Fibroblast of lung (primary cell): ENCODE measurements at places on chromosomes 2 and 18.

GRCh38 chr2:174595116-174595809 is 2.3 kb downstream of the WIPF1 start:
- DNase-seq = no peak

- DNase-seq = no peak
Measured at GRCh38 chr18:46332921-46333341, 228.7 kb downstream of the HAUS1 start.

GRCh38 chr2:6384341-6384740 is 481.4 kb downstream of the CMPK2 start:
- no peak for DNase-seq

DNA sequence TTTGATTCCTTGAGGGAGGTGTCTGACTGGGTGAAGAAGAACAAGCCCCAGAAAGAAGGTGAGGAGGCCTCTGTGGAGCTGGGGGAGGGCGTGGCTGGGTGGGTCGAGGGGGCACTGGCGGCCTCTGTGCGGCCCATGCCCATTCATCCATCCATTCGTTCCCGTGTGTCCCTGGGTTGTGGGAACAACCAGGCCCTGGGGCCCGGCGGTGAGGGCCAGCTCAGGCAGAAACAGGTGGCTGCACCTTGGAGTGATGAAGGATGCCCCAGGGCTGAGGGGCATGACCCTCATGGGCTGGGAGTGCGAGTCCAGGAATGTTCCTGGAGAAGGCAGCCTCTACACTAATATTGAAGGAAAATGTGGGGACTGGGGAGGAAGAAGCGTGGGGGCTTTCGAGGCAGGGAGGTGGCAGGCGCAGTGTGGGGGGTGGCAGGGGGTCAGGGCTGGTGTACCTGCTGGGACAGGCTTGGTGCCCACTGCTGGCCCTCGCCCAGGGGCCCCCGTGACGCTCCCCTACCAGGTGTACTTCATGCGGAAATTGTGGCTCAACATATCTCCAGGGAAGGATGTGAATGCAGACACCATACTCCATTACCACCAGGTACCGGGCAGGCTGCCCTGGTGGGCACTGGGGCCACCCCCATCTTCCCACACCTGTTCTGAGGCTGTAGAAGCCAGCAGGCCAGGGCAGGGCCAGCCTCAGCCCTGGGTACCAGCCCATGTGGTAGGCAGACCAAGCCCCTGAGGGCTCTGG is 11.2 kb upstream of the GPR17 start:
- DNase-seq = no peak

GRCh38 chr2:17752246-17752645 is 1.4 kb downstream of the SMC6 start:
- no peak for DNase-seq

DNA sequence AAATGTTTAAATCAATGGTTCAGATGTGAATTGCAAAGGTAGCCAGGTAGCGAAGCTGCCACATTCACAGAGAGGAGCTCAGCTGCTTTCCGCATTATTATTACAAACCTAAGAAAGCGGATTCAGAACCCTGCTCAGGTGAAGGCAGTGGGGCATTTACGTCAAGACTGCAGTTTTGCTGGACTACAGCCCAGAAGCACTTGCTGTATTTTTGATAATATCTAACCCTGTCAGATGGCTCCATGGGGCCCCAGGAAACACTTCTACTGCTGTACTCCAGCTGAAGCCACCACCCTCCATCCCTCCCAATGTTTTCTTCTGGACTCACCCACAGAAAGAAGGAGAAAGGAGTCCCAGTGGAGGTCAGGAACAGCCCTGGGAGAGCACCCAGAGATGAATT is 96.9 kb downstream of the TPO start:
- DNase-seq = no peak

DNA sequence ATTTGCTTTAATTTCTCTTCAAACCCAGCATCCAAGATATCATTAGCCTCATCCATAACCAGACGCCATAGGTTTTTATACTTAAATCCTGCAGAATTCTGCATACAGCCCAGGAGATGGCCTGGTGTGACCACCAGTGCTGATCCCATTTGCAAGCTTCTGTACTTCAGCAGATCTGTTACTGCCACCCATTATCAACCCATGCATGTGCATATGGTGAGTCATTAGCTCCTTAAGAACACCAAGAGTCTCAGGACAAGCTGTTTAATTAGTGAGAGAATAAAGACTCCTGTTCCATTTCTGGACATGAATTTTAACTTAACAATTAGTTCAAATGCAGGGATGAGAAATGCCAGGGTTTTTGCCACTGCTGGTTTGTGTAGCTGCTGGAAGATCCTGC is 110.7 kb upstream of the TANK start:
- DNase-seq = no peak

DNA sequence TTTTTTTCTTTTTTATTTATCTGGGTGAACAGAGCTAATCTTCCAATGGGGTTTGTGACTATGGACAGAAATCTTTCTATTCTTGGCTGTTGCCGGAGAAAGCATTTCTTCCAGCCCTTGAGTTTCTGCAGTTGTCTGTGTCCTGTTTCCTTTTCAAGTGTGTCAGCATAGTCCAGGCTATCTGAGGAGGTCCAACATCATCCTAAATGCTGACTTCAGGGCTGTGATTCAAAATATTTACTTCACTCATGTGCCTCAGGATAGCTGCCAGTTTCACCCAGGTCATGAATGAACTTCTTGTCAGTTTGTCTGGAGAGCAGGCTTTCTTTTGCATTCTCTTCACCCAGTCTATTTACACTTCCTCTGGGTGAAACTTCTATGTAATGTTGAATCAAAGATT is 27.9 kb downstream of the ITGAV start:
- DNase-seq = no peak

DNA sequence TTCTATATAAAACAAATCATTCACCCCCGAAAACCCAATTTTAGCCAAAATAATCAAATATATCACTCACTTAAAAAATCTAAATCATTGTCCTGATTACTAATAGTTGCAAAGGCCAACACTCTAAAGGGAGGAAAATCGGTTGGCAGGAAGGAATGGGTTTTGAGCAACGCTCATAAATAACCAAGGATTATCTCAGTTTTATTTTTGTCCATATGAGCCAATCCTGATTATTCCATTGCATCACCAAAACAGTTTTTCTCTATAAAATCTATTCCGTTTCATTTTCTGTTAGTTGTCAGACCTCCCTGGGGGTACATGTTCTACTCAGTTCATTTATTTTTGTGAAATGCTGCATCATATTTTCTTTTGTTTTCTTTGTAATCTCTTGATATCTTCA is 174.1 kb downstream of the LRATD1 start:
- no peak for DNase-seq

- no peak for DNase-seq
Measured at GRCh38 chr2:120044336-120044735, 31.5 kb downstream of the EPB41L5 start.

DNA sequence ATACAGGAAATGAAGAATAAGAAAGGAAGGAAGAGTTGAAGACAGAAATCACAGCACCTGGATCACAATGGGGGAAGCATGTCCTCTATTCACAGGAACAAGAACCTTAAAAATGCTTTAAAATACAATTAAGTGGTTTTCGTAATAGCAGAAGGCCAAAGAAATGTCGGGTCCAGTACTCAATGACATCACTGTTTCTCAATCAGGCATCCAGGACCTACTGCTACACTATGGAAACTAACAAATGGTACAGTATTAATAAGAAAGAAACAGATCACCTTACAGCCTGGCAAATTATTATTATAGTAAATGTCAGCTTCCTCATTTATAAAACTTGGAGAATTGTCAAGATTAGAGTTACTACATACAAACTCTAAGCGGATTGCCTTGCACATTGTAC is 15.8 kb downstream of the HNRNPLL start:
- DNase-seq = no peak

DNA sequence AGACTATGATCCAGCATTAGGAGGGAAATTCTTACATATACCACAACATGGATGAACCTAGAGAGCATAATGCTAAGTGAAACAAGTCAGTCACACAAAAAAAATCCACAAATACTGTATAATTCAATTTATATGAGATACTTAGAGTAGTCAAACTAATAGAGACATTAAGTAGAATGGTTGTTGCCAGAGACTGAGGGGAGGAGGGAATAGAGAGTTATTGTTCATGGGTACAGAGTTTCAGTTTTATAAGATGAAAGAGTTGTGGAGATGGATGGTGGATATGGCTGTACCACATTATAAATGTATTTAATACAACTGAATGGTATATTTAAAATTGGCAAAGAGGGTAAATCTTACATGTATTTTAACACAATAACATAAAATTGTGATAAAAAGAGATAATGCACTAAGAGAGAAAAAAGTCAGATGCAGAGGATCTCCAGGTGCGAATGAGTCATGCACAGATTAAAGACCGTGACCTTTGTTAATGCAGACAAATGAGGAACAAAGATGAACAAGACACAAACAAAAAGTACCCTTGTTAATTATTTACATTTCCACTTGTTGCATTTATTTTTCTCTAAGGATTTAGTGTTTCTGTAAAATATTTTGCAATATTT is 541.7 kb upstream of the MEX3C start:
- no peak for DNase-seq

DNA sequence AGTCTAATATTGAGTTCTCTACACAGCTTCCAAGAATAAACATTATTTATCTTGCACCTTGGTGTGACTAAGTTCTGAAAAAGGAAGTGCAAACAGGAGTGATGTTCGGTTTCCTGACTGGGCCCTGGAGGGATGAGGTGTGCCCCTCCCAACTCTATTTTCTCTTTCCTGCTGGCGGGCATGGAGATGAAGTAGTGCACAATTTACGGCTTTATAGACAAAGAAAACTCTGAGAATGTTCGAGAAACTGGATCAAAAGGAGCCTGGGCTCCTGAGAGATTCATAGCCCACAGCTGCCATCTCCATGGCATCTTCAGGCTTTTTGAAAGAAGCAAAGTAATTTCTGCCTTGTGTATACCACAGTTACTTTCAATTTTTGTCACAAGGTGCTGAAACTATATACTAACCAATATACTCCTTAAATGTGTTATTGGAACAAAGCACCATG is 22.3 kb downstream of the LRATD1 start:
- no peak for DNase-seq
